ENCODE measurements at places on chromosomes 1 and 21.

DNA sequence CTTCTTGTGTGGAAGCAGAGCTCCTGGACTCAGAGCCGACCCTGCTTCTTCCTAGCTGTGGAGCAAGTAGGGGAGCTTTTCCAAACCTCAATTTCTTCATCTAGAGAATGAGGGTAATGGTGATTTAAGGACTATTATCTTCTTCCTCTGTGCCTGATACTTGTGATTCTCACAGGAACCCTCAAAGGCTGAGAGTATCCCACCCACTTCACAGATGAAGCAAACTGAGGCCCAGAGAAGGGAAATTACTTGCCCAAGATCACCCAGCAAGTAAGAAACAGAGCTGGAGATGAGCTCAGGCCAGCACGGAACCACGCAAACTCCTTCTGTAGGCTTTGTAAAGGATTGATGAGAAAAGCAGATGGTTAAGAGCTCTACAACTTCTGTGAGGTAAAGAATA is 15.1 kb upstream of the SLC2A1 start:
- no peak for DNase-seq

- no peak for DNase-seq
Measured at GRCh38 chr1:54245501-54245900, 45.5 kb downstream of the MRPL37 start.

DNA sequence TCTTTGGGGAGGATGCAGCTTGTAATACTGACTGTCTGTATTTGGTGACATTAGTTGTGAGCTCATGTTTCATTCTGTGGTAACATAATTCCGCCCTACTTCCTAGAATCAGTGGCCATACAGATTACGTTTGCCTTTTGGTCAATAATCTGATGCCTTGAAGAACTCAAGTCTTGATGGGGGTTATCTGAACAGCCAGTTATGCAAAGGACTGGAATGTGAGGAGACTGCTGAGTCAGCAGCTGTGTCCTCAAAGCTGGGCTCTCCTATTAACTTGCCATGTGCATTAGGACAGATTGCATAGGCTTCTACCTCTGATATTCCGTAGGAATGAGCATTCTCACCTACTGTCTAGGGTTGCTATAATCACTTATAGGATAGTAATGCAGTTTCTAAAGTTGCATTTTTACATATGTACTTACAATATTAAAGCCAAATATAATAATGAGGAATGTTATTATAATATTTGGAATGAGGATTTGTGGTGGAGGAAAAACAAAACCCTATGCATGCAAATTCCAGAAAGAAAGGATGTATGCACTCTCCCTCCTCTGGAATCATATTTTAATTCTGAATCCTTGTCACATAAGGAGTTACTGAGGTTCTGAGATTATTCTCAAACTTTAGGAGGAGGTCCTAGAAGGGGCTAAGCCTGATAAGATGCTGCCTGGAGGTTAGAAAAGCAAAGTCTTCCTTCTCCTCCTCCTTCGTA is 116.0 kb downstream of the NOS1AP start:
- no peak for DNase-seq

- DNase-seq: peak; percentile 23
Measured at GRCh38 chr1:202968895-202969295, 1.8 kb upstream of the CYB5R1 start.

DNA sequence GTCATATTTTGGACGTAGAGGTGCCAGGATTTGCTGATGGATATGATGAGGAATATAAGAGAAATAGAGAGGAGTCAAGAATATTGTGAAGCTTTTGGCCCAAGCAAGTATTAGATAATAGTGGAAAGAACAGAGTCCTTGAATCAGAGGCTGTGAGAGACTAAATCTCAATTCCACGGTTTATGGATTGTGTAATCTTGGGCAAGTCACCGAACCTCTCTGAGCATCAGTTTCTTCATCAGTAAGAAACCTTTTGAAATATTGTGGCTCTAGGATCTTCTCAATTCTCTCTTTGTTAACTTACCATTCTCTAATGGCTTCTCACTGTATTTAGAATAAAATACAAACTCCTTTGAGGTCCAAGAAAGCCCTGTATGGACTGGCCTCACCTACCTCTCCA is 77.6 kb downstream of the RPS6KA1 start:
- no peak for DNase-seq

GRCh38 chr1:154972517-154973343 is 1.8 kb upstream of the CKS1B start:
- DNase-seq: peak; percentile 85

GRCh38 chr1:35557118-35557610 is at the start of gene KIAA0319L:
Gene KIAA0319L, minus strand, starts transcription at chr1:35557403. Its CDS starts 2,912 bp downstream, at chr1:35554491.
- DNase-seq: no peak

DNA sequence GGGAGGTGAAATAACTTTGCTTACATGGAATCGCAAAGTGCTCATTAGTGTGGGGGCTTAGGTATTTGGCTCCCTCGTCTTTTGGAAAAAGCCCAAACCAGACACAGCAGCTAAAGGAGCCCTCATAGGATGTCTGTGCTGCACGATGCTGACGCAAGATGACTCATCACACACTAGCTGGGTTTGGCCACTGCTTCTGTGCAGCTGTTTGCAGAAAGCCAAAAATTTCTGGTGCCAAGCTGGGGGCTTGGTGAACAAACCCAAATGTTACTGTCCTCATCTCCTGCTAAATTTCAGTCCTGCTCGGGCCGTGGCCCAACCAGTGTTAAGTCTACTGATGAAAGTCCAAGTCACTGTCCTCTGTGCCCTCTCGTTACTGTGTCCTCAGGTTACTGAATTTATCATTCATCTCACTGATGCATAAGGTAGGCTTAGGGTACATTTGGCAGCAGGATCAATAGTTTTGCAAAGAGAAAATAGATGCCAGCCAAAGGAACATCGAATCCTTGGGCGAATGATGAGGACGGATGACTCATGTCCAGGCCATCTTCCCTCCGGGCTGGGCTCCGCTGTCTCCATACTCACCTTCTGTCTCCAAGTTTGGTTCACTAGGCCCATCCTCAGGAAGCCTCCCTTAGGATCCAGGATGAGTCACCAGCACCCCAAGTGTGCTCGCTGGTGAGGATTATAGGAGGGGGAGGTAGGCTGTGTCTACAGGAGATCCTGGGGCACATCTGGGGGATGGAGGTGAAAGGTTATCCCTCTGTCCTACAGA is 177.7 kb downstream of the ADSS2 start:
- DNase-seq: peak; percentile 100

DNA sequence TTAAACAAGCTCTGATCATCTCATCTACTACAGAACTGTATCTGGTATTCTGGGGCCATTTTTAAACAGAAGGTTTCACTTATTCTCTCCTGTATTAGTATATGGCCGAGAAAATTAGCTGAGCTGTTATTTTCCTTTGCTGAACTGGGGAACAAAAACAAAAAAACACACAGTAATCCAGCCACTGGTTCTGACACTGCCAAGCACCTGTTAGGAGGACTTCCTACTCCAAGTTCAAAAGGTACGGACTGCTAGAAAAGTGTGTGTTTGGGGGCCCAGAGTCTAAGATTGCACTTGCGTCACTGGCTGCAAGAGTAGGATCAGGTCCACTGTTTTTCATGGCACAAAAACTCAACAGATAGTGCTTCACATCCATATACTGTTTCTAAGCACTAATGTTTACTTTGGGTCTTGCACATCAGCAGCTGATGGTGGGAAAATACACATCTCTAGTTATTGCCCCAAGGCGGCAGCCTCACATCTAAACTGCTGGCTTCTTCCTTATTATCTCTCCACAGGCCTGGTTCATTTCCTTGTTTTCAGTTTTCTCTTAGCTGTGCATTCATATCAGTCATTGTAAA is 226.1 kb downstream of the FGGY start:
- no peak for DNase-seq

DNA sequence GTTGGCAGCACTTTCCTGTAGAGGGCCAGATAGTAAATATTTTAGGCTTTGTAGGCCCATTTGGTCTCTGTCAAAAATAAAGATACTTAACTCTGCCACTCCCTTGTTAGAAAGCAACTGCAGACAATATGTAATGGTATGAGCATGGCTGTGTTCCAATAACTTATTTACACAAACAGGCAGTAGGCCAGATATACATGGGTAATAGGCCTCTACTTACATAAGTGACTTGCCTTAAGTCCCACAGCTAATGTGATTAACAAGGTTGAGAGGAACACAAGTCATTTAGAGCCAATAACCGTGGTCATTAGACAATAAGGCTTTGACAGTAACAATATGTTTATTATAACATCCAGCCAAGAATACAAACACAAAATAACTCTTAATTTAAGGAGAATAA is 17.4 kb downstream of the CCT8 start:
- DNase-seq: no peak

- no peak for DNase-seq
Measured at GRCh38 chr1:39940253-39940652, 14.7 kb upstream of the MFSD2A start.

DNA sequence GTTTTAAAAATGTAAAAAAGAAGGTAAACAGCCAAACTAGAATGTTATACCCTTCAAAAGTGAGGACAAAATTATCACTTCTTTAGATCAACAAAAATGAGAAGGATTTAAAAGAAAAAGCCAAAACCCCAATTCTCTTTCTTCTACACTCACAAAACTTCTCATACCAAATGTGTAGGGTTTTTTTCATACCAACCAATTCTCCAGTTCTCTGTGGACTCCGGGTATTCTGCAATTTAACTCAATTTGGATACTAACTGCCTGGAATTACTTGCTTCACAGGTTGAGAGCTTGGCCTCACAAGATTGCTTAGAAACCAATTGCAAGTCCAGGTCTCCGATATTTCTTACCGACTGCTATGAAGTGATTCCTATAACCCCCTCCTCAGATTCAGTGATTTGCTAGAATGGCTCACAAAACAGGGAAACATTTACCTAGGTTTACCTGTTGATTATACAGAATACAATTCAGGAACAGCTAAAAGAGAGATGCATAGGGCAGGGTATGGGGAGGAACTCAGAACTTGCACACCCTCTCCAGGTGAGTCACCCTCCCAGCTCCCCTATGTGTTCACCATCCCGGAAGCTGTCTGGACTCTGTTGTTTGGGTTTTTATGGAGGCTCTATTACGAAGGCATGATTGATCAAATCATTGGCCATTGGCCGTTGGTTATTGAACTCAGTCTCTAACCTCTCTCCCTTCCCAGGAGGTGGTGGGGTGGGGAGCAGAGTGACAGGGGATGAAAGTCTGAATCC is 67.1 kb downstream of the CAMTA1 start:
- DNase-seq: no peak

GRCh38 chr1:58592522-58593134 is 15.6 kb upstream of the TACSTD2 start:
- peak; percentile 81 for DNase-seq

GRCh38 chr1:244160455-244161235 is 109.6 kb downstream of the ZBTB18 start:
- no peak for DNase-seq
